ENCODE measurements at places on chromosomes 6 and 20. TPM values are rescaled to one million over a fixed set of nuclear protein-coding genes. Genes with fewer than 3 reads are reported as not detected.

GRCh38 chr6:25280344-25281074, 1.3 kb downstream of the CARMIL1 start:
- DNase-seq: peak; percentile 39

DNA sequence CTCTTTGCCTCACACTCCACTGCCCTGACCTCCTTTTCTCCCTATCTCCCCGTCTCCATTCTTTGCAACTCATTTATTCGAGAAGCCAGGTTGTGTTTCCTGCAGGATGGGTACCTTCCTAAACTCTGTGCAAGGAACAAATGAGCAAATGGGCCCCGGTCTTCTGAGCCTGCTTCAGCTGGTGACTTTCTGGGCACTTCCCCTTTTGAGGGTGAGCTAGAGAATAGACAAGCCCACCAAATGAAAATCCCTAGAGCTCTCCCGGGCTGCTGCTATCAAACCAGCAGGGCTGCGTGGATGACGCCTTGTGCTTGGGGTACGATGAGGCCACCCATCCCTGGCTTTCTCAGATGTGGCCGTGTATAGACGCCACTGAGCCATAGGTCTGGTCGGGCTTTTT, 91.0 kb upstream of the FOXA2 start:
- DNase-seq: no peak

GRCh38 chr20:9515214-9515585, 810 bp downstream of the LAMP5 start:
- DNase-seq: no peak

DNA sequence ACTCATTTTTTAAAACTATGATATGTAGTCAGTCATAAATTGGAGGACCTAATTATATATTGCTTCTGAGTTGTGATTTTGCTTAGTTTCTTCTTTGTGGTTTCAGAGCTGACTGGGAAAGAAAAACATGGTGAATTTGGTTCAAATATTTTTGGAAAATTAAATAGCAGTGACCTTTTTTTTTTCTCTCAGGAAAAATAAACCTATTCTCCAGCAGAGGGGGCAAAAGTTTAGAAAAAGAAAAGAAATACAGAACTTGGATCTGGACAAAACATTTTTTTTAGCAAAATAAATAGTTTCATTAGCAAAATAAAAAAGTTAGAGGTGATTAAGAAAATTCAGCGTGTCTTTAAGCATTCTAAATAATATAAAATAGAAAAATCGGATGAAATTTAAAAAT, 10.2 kb downstream of the COL10A1 start:
- no peak for DNase-seq

MPC1 gene
- total RNA-seq: 38.1 TPM

Data from OCI-LY7 (cell line).